ENCODE measurements at places on chromosomes 1 and 21.

GRCh38 chr1:229557913-229558414 lies 543 bp downstream of the ABCB10 start:
- DNase-seq: no peak

GRCh38 chr1:115650961-115651360 lies 9.2 kb downstream of the VANGL1 start:
- no peak for DNase-seq

DNA sequence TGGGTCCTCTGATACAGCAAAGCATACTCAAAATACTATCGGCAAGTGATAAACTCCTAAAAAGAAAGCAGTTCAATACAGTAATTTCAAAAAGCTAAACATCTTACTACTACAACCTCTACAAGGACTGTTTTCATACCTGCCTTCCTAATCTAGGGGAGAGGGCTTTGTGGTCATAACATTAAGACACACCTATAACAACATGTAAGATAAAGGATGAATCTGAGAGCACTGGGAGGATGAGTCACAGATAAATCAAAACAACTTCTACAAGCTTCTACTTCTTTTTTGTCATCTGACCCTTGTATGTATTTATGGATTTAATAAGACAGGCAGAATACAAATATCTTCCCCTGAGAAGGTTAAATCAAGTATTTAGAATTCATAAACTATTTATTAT lies 40.0 kb downstream of the LTN1 start:
- DNase-seq: no peak

GRCh38 chr21:33660406-33660805 lies 18.1 kb downstream of the ITSN1 start:
- DNase-seq: no peak

GRCh38 chr1:31583082-31583994 lies 7.0 kb downstream of the TINAGL1 start:
- DNase-seq: no peak

- no peak for DNase-seq
These were observed 34.6 kb upstream of the GRIK3 start for GRCh38 chr1:37068897-37069296.

DNA sequence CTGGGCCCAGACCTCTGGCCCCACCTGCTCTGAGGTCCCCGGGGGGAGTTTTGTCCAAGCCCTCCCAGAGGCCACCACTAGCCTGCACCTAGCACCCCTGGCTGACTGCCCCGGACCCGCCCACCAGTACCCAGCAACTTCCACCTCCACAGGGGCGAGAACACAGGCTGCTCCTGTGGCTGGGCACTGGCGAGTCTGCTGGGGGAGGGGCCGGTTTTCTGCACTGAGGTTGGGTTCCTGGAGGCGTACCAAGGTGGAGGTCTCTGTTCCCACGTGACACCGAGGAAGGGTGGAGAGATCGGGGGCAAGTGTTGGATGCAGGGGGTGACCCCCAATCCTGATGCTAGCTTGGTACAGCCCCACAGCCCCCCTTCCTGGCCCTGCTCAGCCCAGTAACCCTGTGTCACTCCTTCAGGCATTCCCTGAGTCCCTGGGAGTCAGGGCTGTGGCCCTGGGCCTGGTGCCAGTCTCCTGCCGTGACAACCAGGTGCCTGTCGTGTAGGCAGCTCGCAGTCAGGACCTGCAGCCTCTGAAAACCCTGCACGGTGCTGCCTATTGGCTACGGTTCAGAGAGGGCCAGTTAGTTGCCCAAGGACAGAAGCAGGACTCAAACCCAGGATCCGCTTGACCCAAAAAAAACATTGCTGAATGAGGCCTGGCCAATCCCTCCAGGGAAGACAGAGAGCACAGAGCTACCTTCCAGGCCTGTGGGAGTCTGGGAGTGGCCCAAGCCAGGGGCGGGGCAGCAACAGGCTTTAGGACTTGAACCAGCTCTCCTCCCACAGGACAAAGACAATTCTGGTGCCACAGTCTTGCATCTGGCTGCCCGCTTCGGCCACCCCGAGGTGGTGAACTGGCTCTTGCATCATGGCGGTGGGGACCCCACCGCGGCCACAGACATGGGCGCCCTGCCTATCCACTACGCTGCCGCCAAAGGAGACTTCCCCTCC lies 3.1 kb downstream of the ESPN start:
- no peak for DNase-seq

DNA sequence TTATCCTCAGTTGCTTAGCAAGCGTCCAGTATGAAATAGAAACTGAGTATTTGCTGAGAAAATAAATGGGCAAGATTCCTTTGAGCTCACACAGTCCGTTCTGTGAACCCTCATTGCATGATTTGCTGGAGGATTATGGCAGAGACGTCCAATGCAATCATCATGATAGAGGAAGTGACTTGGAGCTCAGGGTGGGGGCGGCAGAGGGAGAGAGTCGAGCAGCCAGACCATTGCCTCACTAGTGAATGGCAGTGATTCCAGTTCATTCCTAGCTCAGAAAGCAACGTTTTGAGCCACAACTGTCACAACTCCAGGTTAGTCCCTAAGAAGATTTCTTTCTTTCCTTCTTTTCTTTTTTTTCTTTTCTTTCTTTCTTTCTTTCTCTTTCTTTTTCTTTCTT lies 27.5 kb upstream of the COL9A2 start:
- no peak for DNase-seq

DNA sequence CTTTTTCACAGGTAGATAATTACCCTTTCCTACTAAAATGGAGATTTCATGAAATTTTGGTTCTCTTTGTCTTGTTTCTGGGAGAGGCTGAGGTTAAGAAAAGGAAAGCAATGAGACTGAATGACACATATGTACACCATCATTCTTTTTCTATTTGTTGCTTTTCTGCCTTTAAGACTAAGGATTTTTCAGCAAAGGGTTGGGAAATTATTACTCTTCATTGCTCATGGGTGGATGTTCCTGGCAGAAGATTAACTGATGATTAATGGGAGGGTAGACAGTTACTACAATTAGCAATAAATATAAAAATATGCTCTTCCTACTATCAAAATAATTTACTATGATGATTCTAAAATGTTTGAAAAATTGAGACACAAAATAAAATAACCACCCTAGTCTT lies 316.5 kb upstream of the USP24 start:
- DNase-seq: no peak

GRCh38 chr1:59485171-59485570 lies 188.3 kb downstream of the FGGY start:
- no peak for DNase-seq

- no peak for DNase-seq
These were observed 29.5 kb downstream of the L1TD1 start for GRCh38 chr1:62224182-62224581.

- DNase-seq: no peak
These were observed 20.5 kb downstream of the RCSD1 start for GRCh38 chr1:167650269-167651160.

- DNase-seq: no peak
These were observed 460.6 kb downstream of the DSCAM start for GRCh38 chr21:40386294-40386911.

- no peak for DNase-seq
These were observed 11.7 kb downstream of the NKAIN1 start for GRCh38 chr1:31227891-31228568.

- DNase-seq: no peak
These were observed 20.6 kb downstream of the TOR1AIP2 start for GRCh38 chr1:179857009-179857408.

GRCh38 chr1:23638188-23638619 lies 53.4 kb upstream of the RPL11 start:
- DNase-seq: no peak

DNA sequence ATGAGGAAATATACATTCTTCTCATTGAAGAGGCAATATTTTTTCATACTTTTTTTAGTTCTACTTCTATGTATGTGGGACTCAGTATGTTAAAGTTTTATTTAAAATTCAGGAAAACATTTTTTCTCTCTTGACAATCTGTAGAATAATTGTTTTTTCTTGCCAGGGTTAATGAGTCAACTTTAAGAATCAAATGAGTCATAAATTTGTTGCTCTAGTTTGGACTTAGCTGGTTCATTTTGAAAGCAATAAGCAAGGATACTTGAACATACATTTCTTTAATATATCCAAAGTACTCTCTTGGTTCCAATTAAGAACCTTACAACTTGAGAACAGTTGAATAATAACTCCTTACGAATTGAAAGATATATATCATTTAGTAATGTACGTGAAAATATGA lies 1145.3 kb upstream of the B3GALT2 start:
- no peak for DNase-seq

DNA sequence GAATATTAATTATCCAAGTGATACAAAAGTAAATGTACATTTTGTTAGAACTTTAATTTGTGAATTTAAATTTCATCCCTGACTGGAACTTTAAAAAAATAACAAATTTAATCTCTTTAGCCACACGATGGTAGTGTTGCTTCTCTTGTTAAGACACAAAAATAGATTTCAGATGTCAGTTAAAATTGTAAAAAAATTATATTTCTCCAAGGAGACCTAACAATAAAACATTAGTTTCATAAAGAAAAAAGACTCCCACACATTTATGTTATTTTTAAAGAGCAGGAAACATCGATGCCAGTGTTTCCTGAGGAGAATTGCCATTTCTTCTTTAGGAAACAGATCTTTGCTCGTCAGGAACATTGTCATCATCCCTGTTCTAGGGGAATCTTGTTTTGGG lies 74.0 kb upstream of the DEPDC1 start:
- DNase-seq: no peak

GRCh38 chr1:221157026-221157761 lies 278.0 kb downstream of the HLX start:
- no peak for DNase-seq

DNA sequence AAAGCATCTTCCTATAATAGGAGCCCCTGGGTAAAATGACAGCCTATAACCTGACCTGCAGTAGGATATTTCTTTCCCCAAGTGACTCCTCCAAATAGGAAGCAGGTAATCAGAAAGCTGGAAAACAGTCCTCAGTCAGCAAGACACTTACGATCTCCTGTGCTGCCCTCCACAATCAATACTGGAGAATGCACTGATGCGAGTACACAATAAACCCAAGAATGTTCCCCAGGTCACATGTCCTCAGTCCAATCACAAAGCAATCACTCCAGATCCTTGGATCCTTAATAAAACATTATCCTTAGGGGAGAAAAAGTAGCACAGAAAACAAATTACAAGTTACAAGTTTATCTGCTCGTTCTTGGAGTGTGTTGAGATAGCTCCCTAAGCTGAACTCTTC lies 233.1 kb downstream of the SLC45A1 start:
- DNase-seq: no peak

DNA sequence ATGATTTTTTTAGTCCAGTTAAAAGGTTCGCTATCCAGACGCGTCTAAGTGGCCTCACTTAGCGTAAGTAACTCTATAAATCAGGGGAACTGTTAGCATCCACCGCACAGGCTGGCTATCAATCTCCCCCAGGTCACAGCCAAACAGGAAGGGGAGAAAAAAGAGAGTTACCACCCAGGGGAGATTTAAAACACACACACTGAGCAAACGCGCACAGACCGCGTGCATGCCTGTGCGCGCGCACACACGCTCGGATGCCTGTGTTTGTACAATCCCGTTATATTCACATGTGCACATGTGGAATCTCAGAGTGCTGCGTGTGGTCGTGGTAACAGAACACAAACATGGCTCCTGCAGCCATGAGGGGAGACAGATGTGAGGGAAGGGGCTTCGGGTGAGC lies 125.4 kb downstream of the CASZ1 start:
- no peak for DNase-seq

DNA sequence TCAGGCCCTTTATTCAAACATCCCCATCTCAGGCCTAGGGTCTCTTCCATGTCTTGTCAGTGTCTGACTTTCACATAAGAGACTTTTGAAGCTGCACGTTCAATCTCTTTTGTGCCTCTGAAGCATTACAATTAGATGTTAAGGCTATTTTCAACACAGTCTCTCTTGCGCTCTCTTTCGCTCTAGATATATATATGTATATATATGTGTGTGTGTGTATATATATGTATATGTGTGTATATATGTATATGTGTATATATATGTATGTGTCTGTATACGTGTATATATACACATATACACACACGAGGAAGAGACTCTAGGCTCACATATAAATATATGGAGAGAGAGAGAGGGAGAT lies 162.5 kb upstream of the RNPC3 start:
- DNase-seq: no peak

DNA sequence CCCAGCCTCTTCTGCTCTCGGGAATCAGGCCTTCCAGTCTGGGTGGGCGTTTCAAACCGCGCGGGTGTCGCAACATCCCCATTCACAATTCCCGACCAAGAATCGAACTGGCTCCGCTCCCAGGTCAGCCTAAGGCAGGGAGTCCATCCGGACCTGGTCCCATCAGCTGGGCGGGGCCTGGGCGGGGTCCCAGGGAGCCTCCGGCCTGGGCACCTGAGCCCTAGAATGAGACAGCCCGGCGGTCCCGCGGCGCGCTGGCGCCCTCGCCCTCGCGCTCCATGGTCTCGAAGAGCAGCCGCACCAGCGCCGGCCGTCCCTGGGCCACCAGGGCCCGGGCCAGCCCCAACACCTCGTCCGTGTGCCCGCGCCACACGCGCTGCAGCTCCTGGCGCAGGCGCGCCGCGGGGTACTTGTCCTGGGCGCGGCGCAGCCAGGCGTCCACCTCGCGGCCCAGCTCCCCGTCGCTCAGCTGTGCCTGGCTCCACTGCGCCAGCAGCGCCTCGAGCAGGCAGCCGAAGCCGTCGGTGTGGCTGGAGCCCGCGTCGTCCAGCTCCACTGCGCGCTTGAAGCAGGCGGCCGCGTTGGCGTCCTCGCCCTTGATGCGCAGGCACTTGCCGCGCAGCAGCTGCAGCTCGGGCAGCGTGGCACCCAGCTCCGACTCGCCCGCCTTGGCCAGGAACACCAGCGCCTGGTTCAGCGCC lies 16.9 kb upstream of the PARS2 start:
- DNase-seq: no peak

DNA sequence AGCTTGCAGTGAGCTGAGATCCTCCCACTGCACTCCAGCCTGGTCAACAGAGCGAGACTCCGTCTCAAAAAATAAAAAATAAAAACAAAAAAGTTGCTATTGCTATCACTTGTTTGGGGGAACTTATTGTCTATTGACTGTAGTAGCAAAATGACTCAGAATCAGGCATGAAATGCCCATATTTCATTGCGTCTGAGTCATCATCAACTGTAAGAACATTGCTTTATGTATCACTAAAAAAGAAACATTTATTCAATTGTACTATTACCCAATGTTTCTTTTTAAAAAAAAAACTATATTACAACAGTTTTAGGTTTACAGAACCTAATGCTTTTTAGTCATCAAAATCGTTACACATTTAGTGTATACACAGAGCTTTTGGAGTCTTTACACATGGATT lies 91.0 kb upstream of the FMN2 start:
- DNase-seq: no peak

DNA sequence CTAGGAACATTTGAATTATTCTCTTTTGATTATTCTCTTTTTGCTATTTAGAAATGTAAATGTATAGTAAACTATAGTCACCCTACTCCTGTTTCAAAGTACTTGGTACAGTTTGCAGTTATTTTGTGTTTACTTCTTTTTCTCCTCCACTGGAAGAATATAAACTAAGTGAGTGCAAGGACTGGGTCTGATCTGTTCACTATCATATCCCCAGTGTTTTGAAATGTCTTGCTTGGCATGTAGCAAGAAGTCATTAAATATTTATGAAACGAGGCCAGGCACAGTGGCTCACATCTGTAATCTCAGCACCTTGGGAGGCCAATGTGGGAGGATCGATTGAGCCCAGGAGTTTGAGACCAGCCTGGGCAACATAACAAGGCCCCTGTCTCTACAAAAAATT lies 35.8 kb upstream of the PODN start:
- DNase-seq: no peak
